Testis (tissue), 5 donors: ENCODE measurements at places on chromosomes 6 and 20.

DNA sequence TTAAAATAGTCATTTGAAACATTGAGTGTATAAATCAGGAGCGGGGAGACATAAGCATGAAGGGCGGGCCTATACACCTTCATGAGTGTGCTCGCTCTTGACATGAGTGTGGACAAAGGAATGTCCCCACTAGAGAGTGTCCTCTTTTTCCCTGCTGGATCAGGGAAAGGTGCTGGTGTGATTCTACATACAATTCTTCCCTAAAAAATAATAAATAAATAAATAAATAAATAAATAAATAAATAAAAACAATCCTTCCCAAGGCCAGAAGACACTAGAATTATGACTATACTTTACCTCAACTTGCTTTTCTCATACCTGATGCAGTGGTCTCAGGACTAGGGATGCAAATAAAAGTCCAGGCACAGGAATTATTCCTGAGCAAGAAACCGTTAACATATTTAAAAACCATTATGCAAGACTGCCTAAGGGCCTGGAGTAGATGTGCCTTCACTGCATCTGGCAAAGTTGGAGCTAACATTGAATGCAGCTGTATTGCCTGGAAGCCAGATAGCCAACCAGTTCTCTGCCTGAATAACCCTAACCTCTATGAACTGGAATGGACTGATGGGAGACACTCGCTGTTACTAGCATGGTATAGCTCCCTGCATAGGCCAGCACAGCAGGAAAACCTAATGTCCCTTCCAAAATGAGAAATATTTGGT lies 37.5 kb upstream of the MICB start:
- peaks cover 8% of the 10 kb centered on the region for H3K4me1 ChIP-seq
- DNase-seq = no peak
- no peaks in the 10 kb centered on the region for H3K27me3 ChIP-seq
- no peak overlapping the region for H3K4me3 ChIP-seq

GRCh38 chr6:107618672-107619071 lies 128.8 kb downstream of the SOBP start:
- H3K36me3 ChIP-seq = no peaks in the 10 kb centered on the region
- no peak overlapping the region for H3K27ac ChIP-seq
- H3K27me3 ChIP-seq = no peaks in the 10 kb centered on the region
- H3K4me1 ChIP-seq = peaks cover 4% of the 10 kb centered on the region
- no peak for DNase-seq

GRCh38 chr20:24768713-24769601 lies 180.1 kb upstream of the CST7 start:
- no peaks in the 10 kb centered on the region for H3K27me3 ChIP-seq
- peak; percentile 10 for DNase-seq
- no peak overlapping the region for H3K27ac ChIP-seq
- H3K4me1 ChIP-seq = no peaks in the 10 kb centered on the region
- no peaks in the 10 kb centered on the region for H3K36me3 ChIP-seq
- no peak overlapping the region for H3K4me3 ChIP-seq

GRCh38 chr20:62547364-62547763 lies 71.6 kb upstream of the GATA5 start:
- no peaks in the 10 kb centered on the region for H3K36me3 ChIP-seq
- H3K4me3 ChIP-seq = no peak overlapping the region
- H3K27ac ChIP-seq = no peak overlapping the region
- H3K27me3 ChIP-seq = no peaks in the 10 kb centered on the region
- DNase-seq = no peak

GRCh38 chr6:10343320-10343719 lies 71.6 kb downstream of the TFAP2A start:
- H3K36me3 ChIP-seq = no peaks in the 10 kb centered on the region
- H3K27me3 ChIP-seq = no peaks in the 10 kb centered on the region
- no peaks in the 10 kb centered on the region for H3K4me1 ChIP-seq
- H3K27ac ChIP-seq = no peak overlapping the region
- no peak for DNase-seq

- H3K4me1 ChIP-seq = no peaks in the 10 kb centered on the region
- H3K27ac ChIP-seq = no peak overlapping the region
- no peak for DNase-seq
- H3K27me3 ChIP-seq = no peaks in the 10 kb centered on the region
Observed at GRCh38 chr6:71299541-71300470, 11.2 kb downstream of the OGFRL1 start.

DNA sequence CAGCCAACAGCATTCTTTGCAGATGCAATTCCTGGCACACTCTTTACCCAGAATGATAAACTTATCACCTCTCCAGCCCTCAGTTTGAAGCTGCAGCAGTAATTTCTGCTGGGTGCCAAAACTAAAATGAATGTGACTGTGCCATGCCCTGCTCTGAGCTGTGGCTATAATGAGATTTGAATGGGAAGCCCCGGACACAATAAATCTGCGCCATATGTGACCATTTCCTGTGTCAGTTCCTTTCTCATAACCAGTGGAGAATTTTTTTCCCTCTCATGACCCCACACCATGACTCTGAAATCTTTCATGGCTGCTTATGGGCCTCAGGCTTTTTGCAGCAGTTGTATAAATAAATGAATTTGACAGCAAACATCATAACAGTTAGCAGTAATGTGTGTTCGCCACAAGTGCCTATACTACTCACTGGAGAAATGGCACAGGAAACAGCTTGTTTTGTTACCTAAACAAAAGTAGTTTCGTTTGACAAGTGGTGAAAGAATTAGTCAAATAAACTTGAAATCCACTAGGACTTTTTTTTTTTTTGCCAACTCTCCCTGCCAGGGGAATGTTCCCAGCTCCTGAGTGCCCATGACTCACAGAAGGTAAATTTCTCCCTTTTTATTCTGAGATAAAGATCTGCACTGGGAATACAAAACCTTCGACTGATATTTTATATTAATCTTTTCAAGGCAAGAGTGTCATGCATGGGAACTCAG lies 408.4 kb downstream of the PKHD1 start:
- no peak overlapping the region for H3K4me3 ChIP-seq
- no peak for DNase-seq
- no peak overlapping the region for H3K27ac ChIP-seq
- H3K36me3 ChIP-seq = no peaks in the 10 kb centered on the region

DNA sequence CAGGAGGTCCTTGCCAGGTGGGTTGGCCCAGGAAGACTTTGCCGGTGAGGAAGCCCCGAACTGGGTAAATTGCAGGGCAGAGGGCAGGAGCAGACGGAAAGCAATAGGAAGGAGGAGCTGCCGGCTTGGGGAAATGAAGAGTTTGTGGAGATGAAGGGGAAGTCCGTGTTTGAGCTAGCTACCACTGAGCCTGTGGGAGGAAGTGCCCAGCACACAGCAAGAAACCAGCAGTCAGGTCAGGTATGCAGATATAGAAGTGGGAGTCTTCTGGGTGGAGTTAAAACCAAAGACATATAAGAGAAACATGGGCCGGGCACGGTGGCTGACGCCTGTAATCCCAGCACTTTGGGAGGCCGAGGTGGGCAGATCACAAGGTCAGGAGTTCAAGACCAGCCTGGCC lies 34.7 kb downstream of the CD24 start:
- H3K36me3 ChIP-seq = no peaks in the 10 kb centered on the region
- H3K4me1 ChIP-seq = no peaks in the 10 kb centered on the region
- DNase-seq = no peak
- no peak overlapping the region for H3K27ac ChIP-seq
- H3K4me3 ChIP-seq = no peak overlapping the region

- H3K4me3 ChIP-seq = no peak overlapping the region
- no peak overlapping the region for H3K27ac ChIP-seq
- DNase-seq = no peak
- peaks cover 4% of the 10 kb centered on the region for H3K4me1 ChIP-seq
- no peaks in the 10 kb centered on the region for H3K27me3 ChIP-seq
Observed at GRCh38 chr6:34239500-34239825, 2.8 kb downstream of the HMGA1 start.

GRCh38 chr6:139156551-139156950 lies 21.7 kb downstream of the HECA start:
- no peak overlapping the region for H3K4me3 ChIP-seq
- H3K27me3 ChIP-seq = no peaks in the 10 kb centered on the region
- DNase-seq = no peak
- no peak overlapping the region for H3K27ac ChIP-seq

GRCh38 chr20:21767739-21768223 lies 62.3 kb downstream of the PAX1 start:
- peak; percentile 72 for DNase-seq
- no peaks in the 10 kb centered on the region for H3K36me3 ChIP-seq
- no peak overlapping the region for H3K27ac ChIP-seq
- H3K4me3 ChIP-seq = no peak overlapping the region
- H3K4me1 ChIP-seq = no peaks in the 10 kb centered on the region

DNA sequence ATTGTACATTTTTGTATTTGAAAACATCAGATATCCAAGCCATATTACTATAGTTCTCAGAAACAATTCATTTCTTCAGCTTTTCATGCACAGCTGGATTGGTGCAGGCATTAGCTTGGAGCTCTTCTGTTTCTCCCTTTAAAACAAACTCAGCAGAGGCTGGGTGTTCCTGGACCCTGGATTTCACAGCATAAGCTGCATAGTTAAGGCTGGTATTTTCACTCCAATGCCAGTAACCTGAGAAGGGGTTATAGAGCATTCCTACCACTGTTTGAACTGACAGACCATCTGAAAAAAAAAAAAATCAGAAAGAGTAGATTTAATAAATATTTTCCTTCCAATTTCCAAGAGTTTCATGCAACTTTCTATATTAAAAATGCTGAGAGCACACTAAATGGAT lies 20.1 kb upstream of the FAXC start:
- DNase-seq = no peak
- no peak overlapping the region for H3K4me3 ChIP-seq
- no peaks in the 10 kb centered on the region for H3K4me1 ChIP-seq
- no peaks in the 10 kb centered on the region for H3K27me3 ChIP-seq
- H3K36me3 ChIP-seq = no peaks in the 10 kb centered on the region

GRCh38 chr6:126983779-126984178 lies 134.7 kb upstream of the RSPO3 start:
- H3K4me3 ChIP-seq = no peak overlapping the region
- no peaks in the 10 kb centered on the region for H3K27me3 ChIP-seq
- no peak for DNase-seq
- H3K27ac ChIP-seq = no peak overlapping the region

DNA sequence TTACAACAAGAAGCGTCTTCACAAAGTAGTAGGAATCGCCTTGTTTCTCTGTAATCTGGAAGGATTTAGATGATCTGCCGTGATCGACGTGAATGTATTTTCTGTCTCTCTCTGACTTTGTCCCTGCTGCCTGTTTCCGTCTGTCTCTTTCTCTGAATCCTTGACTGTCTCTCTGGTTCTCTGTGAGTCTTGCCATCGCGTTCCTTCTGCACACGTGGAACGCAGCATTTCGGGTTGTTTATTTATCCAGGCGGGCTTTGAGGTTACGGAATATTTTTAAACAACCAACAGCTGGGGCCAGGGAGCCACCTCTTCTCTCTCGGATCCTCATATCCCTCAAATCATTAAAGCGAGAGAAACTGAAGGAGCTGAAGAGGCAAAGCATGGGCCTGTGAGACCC lies 215.9 kb downstream of the ZDHHC14 start:
- peak overlapping the region; percentile 29 for H3K27ac ChIP-seq
- H3K36me3 ChIP-seq = no peaks in the 10 kb centered on the region
- peak; percentile 36 for DNase-seq
- H3K4me1 ChIP-seq = peaks cover 6% of the 10 kb centered on the region
- H3K4me3 ChIP-seq = no peak overlapping the region

DNA sequence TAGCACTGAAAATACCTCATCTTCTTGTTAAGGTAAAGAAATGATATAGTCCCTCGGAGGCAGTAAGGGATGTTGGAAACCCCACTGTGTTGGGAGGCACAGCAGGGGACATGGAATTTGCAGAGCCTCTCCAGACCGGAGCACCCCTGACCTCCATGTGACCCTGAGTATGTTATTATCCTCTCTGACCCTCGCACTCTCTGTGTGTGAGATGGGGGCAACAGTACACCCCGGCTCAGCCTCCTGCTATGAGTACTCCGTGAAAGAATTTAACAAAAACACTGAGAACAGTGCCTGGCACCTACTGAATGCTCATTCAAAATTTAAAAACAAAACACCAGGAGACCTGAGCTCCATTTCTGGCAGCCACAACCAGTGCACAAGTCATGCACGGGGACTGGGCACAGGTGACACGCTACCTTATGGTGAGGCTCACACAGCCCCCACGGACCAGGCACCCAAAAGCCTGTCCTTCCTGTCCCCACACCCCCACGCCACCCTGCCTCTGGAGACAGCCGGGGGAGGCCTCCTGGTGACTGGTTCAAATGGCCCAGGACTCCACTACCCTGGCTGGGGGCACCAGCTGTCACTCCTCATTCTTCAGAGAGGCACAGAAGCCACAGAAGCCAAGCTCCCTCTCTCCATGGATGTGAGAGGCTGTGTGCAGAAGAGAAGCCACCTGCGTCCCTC lies 6.1 kb downstream of the NINL start:
- H3K4me3 ChIP-seq = no peak overlapping the region
- H3K27ac ChIP-seq = no peak overlapping the region

DNA sequence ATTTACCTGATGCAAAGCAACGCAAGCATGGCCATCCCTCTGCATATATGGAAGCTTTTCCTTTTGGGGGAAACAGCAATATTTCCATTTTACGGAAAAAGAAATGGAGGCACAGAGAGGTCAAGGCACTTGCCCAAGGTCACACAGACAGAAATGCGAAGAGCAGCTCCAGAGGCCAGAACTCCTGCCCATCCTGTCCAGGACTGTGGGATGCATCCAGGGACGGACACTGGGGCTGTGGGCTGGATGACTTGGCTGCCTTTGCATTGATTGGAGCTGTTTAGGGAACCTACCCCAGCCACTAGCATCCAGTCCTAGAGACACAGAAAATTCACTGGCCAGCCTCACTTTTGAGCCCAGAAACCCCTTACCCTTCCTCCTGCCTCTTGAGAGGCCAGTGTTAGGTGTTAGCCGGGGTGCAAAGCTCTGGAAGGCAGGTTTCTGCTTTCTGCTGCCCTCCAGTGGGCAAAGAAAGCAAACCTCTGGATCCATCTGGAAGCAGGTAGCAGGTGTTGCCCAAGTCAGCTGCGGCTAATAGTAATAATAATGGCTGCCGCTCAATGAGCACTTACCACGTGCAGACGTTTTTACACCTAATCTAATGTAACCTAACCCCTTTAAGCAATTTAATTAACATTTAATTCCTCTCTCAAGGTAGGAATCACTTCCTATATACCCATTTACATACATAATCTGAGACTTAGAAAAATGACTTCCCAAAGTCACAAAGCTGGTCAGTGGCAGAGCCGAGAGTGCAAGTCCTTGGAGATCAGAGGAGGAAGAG lies 31.7 kb upstream of the CCN5 start:
- no peak overlapping the region for H3K4me3 ChIP-seq
- H3K27me3 ChIP-seq = no peaks in the 10 kb centered on the region
- peaks cover 10% of the 10 kb centered on the region for H3K4me1 ChIP-seq
- H3K27ac ChIP-seq = no peak overlapping the region
